ENCODE measurements at places on chromosomes 3 and 15.
A peak's percentile ranks its signal among the peaks of the same experiment; 100 is the strongest.

- no peak for DNase-seq
These were observed 6.3 kb downstream of the DUOXA1 start for GRCh38 chr15:45123397-45123796.

GRCh38 chr3:192183109-192183508 is 544.2 kb downstream of the FGF12 start:
- no peak for DNase-seq

DNA sequence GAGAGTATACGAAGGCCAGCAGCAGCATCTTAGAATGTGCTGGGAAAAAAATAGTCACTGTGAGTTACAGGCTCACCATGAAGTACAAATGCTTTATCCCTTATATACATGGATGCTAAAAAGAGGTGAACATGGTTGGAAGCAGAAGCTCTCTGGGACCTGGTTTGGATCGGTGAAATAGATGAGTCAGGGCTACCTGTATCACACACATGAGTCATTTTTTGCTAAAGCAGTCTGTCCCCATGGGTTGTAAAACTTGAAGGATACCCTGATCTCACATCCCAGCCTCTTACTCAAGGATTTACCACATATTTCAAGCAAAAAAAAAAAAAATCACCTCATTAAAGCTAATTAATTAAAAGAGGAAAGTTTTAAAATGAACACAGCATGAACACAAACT is 6.9 kb upstream of the SERPINI2 start:
- DNase-seq, result no peak

DNA sequence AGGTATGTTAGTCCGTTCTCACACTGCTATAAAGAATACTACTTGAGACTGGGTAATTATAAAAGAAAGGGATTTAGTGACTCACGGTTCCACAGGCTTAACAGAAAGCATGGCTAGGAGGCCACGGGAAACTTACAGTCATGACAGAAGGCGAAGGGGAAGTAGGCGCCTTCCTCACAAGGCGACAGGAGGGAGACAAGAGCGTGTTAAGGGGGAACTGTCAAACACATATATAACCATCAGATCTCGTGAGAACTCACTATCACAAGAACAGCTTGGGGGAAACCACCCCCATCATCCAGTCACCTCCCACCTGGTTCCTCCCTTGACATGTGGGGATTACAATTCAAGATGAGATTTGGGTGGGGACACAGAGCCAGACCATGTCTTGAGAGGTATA is 30.4 kb downstream of the SPRED1 start:
- DNase-seq, result no peak

- no peak for DNase-seq
These were observed 11.5 kb upstream of the MSL2 start for GRCh38 chr3:136207489-136208115.

DNA sequence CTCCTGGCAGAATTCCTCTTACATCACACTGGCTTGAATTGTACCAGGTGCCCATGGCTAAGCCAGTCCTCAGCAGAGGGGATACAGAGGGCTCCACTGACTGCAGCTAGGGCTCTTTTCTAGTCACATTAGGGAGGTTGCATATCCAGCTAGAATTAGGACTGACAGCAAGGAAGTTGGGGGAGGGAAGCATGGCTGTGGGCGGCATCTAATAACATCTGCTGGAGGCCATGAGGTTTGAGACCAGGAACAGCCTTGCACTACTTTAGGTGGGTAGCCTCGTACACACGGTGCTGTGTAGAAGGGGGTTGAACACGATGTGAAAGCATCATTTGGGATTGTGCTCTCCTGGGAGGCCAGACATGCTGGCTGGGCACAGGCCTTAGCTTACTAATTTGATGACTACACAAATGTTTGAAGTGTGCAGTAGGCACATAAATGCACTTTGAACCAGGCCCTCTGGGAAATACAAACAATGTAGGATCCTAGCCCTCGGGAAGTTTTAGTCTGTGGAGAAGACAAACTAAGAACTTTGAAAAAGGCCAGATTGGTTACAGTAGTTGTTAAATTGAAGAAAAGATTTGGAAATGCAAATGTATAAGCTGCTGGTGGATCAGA is 30.2 kb downstream of the CHCHD6 start:
- no peak for DNase-seq

GRCh38 chr3:132786890-132787289 is 64.7 kb upstream of the NPHP3 start:
- DNase-seq, result no peak

DNA sequence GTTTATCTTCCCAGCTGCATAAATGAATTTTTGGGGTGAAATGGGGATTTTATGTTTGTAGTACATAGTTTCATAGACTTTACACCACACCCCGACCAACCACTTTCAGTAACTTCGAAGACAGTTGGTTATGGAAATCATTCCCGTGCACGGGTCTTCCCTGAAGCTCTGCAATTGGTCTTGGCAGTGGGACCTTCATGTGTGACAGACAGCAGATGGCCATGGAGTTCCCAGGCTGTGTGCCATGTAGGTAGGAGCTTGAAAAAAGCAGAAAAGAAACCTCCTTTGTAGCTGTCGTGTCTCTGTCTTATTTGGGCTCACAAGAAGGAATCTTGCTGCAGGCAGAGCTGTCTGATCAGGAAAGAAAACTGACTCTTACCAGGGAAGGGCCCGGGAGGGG is 25.9 kb downstream of the EXOG start:
- no peak for DNase-seq

- DNase-seq, result no peak
These were observed 179.9 kb upstream of the C2CD4B start for GRCh38 chr15:62344806-62345539.

- DNase-seq, result no peak
These were observed 2.0 kb upstream of the PIGZ start for GRCh38 chr3:196970547-196971093.

DNA sequence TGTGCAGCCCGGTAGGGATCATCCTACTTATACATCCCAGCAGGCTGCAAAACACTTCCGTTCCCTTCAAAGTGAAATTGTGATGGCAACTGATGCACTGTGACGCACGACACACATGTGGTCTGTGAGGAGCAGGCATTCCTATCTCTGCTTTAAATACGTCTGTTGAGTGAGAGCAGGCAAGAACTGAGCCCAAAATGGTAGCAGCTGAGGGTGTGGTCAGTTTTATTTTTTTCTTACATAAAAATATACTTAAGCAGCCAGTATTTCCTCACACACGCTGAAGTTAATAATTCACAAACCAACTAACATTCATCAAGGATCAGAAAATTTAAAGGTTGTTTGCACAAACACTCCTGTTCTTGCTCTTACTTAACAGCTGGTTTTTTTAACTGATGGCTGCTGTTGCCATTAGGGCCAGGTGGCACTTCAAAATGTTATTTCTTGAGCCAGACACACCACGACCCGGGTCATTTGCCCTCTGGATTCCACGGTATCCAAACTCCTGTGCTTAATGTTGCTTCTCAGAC is 23.9 kb downstream of the LRIG1 start:
- no peak for DNase-seq

DNA sequence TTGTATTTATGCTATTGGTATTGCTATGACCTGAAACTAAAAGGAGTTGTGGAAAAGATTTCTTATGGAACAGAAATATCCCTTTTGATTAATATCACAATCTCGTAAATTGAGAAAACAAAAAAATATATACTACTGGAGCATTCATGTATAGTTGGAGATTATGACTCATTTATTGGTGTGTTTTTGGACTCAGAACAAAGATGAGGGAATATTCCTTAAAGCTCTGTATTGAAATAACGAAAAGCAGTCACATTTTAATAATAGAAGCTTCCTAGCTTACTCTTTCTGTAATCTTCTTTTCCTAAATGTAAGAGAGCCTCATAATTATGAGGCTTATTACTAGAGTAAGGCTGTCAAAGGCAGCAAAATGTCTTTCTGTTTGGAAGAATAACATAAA is 14.3 kb downstream of the CTNNB1 start:
- DNase-seq, result no peak

DNA sequence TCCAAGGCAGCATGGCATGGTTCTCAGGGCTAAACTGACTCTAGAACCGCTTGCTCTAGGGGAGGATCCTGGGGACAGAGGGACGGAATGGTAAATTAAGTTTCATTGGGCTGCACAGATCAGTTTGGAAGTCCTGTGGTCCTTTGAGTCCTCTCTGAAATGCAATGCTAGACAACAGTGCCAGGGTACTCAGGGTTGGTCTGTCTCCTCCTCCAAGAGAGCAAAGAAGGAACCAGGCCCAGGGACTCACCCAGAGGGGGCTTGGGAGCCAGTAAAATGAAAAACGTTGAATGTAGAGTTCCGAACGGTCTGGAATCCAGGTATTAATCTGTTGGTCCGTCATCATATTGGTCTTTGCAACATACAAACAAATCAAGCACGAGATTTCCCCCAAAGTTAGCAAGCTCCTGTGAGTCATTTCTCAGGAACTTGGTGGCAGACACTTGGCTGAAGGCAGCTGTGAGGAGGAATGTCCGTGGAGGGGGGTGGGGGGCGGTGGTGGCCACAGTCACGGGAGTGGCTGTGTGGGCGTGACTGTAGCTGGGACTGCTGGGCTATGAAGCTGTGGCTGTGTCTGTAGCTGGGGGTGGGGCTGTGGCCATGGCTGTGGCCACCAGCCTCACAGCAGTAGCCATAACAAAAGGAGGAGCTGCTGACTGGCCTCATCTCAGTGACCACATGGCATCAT is 361.0 kb downstream of the SHQ1 start:
- DNase-seq, result peak; percentile 11

- DNase-seq, result no peak
These were observed 8.9 kb downstream of the DUSP7 start for GRCh38 chr3:52047295-52047960.

DNA sequence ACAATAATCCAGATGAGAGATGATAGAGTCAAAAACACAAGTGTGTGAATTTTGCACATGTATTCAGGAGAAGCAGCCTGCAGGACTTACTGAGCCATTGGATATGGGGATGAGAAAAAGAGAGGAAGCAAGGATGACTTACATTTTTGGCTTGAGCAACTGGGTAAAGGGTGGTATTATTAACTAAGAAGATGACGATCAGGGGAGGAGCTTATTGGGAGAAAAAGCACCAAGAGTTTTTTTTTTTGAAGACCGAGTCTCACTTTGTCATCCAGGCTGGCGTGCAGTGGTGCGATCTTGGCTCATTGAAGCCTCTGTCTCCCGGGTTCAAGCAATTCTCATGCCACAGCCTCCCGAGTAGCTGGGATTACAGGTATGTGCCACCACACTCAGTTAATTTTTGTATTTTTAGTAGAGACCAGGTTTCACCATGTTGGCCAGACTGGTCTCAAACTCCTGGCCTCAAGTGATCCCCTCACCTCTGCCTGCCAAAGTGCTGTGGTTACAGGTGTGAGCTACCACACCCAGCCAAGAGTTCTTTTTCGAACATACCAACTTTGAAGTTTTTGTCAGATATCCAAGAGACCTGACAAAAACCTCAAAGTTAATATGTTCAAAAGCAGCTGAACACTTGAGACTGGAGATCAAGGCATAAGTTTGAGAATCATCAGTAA is 14.8 kb upstream of the SH3BP5 start:
- no peak for DNase-seq

DNA sequence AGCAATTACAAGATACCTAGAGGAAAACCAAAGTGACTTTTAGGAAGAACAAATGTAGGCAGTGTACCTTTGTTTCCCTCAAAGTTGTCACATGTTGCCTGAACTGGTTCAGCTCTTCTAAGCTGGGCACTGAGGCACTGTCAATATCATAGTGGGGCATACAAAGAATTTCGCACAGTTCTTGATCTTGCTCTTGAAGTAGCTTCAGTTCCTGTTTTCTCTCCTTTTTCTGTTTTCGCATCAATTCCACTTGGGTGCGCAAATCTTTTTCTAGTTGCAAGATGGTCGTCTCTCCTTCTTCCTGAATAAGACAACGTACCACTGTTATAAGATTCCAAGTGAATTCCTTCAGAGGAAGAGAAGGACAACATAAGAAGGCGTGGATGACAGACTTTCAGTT is 12.7 kb downstream of the PRC1 start:
- DNase-seq, result no peak

DNA sequence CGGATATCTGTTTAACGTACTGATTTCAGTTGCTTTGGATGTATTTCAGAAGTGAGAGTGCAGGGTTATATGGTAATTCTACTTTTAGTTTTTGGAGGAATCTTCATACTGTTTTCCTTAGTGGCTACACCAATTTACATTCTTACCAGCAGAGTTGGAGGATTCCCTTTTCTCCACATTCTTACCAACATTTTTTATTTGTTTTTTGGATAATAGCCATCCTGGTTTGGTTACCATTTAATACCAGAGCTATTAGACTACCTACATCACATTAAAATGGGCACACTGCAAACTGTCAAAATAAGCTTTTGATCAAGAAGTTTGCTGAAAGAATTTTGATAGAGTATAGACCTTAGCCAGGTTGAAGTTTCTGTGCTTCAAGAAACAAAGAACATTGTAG is 217.2 kb upstream of the CFAP20DC start:
- no peak for DNase-seq

DNA sequence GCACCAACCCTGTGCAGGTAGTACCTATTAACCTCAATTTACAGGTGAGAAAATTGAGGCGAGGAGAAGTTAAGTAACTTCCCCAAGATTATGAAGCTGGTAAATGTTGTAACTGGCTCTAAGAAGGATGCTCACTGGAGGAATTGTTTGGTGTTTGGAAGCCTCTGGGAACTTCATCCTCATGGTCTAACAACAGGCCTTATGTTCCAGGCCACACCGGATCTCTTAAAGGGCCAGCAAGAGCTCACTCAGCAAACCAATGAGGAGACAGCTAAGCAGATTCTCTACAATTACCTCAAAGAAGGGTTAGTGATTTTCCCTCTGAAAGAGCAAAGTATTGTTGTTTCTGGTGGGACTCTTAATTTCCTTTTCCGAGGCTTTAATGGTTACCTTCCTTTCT is 63.9 kb downstream of the CGNL1 start:
- no peak for DNase-seq

GRCh38 chr15:64985366-64986033 is 4.2 kb downstream of the SPG21 start:
- no peak for DNase-seq

DNA sequence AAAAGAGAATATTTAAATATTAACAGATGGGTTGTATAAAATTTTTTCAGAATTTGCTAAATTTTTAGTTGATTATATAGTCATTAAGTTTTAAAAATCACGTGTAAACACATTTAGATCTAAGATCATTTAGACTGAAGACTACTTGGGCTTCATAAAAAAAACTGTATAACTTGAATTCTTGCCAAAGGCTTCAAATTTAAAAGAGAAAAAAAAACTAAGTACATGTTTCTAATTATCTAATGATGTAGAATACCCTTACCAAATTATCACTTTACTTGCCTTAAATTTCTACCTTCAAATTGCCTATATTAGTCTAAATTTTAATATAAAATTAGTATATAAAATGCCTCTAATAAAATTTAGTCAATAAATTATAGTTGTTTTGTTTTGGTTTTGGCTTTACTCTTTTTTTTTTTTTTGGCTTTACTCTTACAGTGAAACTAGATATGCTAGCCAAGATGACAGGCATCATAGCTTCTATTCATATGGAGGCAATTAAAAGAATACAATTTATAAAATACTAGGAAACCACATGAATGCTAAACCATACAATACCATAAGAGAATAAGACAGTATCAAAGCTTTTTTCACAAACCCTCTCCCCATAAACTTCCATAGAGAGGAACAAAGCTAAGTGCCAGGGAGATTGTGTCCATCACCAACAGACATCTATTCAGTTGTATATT is 183.1 kb upstream of the KCNMB2 start:
- DNase-seq, result no peak

- DNase-seq, result no peak
These were observed 33.3 kb downstream of the PTPN23 start for GRCh38 chr3:47414161-47414564.
